NCI-H774 (cell line): ENCODE measurements at places on chromosomes 12 and 14.
A peak's percentile ranks its signal among the peaks of the same experiment; 100 is the strongest.

- DNase-seq: no peak
Measured at GRCh38 chr14:91835197-91835919, 32.0 kb downstream of the TC2N start.

- DNase-seq: no peak
Measured at GRCh38 chr14:30204431-30204980, 276.9 kb upstream of the PRKD1 start.

- DNase-seq: no peak
Measured at GRCh38 chr14:53534841-53535240, 381.7 kb upstream of the DDHD1 start.

DNA sequence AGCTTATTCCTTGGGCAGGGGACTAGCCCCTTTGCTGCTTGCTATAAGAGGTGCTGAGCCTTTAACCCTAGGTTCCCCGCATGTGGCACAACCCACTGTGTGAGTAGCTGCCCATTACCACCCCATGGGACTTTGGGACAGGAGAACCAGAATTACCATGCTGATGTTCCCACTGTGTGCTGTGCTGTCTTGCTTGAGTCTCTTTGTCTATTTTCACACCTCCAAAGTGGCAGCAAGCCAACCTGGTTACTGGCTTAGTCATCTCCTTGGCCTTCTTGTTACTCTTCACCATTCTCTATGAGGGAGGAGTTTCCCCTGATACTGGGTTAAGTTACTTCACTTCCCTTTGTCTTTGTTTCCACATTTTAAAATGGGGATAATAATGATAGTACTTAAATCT is 73.4 kb upstream of the ETV6 start:
- DNase-seq: no peak

- no peak for DNase-seq
Measured at GRCh38 chr14:82490397-82490796, 956.7 kb upstream of the SEL1L start.

- no peak for DNase-seq
Measured at GRCh38 chr12:124694846-124695497, 127.6 kb upstream of the NCOR2 start.

GRCh38 chr14:21711360-21711961 is 37.8 kb upstream of the OR4E1 start:
- no peak for DNase-seq

DNA sequence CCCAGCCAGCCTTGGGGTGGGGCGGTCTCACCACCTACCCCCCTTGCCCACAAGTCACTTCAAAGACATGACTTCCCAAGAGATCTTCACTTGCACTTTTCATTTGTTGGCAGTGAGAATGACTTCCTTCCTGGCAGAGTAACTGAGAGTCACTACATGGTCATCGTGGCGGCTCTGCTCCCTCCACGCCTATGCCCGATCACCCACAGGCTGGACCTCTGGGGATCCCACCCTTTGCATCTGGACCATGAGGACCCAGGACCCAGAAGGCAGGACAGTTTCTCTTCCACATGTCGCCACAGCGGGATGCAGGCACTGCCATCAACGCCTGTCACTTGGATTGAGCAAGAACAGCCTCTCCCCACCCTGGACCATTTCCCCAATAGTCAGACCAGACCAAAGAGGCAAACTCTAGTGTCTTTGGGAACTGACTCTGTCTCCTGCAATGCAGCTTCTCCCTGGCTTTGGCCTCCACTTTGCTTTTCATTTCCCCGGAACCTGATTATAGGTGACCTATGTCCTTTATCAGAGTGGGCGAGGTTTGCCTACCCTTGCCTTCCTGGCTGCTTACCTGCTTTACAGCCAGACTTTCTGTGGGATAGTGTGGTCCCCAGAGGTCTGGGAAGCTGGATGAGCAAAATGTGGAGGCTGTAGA is 3.6 kb downstream of the VDR start:
- DNase-seq: no peak

GRCh38 chr14:69720912-69721311 is 46.0 kb upstream of the SRSF5 start:
- DNase-seq: no peak

- DNase-seq: no peak
Measured at GRCh38 chr12:98698603-98699463, 53.7 kb downstream of the APAF1 start.

DNA sequence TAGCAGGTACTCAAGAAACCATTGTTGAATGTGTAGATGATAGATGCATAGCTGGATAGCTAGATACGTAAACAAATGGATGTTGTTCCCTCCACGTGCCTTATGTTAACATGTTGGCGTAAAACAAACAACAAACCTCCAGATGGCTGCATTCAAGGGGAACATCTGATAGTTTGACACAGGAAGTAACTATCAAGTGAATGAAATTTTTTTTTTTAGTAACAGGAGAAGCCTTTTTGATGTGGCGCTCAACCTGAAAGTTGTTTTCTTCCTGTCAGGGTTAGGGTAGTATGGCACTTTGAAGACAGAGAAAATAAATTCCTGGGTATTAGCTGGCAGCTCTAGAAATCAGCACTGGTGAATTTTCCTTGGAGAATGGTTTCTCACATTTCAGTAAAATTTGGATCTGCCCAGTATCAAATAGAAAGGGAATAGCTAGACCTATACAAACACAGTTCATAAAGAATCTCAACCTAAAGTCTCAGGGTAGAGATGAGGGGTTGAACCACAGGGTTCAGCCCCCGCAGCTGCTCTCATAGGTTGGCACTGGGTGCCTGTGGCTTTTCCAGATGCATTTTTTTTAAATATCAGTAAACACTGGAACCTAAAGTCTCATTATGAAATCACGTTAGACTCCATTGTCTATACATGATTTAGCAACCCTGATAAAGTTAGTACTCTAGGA is 18.8 kb upstream of the RAP1B start:
- DNase-seq: peak; percentile 9

- peak; percentile 21 for DNase-seq
Measured at GRCh38 chr12:113461666-113462065, 10.0 kb downstream of the LHX5 start.

DNA sequence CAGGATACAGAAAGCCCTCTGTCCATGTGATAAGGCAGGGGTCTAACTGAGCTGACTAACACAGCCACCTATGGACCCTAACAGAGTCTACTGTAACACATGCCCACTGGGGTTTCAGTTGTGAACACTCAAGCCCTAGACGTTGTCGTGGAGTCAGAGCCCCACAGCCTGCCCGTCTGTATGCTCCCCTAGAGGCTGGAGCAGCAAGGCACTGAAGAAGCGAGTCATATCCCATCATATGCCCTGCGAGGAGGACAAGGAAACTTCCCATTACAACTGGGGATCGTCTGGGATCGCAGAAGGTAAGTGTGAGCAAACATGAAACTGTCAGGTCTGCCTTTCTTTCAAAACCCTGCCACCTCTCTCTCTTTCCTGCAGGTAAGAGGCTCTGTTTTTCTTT is 138.1 kb downstream of the GPR65 start:
- no peak for DNase-seq

DNA sequence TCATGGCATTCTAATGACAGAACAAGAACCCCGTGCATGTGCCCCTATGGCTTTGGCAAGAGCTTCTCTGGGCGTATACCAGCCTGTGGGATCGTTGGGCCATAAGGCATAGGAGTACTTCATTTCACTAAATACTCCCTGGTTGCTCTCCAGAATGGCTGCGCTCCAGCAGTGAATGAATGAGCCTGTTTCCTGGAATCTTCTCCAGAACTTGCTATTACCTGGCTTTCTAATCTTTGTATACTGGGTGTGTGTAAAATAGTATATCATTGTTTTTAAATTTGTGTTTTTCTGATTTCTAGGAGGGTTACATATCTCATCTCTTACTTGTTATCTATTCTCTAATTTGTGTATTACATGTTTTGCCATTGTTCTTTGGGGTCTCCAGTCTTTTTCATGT is 28.6 kb upstream of the EMP1 start:
- no peak for DNase-seq

GRCh38 chr14:66377574-66377973 is 108.6 kb upstream of the CCDC196 start:
- DNase-seq: no peak

DNA sequence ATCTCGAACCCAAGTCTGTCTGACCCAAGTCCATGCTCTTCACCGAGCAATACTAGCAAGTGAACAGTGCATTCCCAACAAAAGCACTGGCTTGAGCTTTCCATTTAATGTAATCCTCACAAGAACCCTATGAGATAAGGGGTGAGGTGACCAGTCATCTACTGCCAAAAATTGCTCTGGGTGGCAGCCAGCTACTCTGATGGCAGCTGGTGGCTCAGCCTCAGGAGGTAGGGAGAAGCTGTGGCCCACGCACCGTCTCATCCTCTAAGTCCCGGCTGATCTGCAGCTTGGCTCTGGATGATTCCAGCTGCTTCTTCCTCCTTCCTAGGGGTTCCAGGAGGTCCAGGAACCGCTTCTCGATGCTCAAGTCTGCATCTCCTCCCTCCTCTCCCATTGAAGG is 75.2 kb downstream of the PLEKHG3 start:
- no peak for DNase-seq

GRCh38 chr14:34632411-34632978 is 2.5 kb upstream of the SNX6 start:
- DNase-seq: no peak

DNA sequence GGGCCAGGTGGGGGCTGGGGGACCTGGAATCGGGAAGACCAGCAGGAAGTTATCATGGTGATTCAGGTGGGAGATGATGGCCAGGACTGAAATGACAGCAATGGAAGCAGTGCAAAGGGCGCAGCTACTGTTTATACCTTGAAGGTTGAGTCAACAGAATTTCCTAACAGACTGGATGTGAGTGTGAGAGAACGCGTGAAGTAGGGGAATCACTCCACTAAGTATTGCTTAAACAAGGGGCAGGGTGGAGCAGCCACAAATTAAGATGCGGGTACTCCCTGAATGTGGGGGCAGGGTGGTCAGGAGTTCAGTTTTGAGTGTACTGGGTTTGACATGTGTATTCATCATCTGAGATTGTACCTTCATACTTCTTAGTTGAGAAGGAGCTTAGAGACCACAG is 45.1 kb downstream of the MYF5 start:
- DNase-seq: no peak

GRCh38 chr12:48980953-48981756 is 3.0 kb downstream of the WNT1 start:
- no peak for DNase-seq

DNA sequence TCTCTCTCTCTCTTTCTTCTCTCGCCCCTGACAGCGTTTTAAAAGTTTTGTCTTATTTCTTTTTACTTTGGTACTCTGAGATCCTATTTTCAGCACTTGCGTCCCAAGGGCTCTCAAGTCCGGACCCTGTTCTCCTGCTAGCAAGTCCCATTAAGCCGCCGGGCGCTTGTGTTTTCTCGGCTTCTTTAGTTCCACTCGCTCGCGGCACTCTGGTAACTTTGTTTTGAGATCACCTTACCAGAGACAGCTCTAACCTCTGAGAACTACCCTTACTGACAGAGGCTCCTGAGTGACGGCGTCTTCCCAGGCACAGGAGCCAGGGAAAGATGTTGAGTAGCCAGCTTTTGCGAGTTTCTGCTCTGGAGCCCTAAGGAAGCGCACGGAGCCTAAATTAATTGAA is 2.7 kb upstream of the MYF5 start:
- DNase-seq: no peak

GRCh38 chr14:90521084-90521929 is 124.5 kb downstream of the CALM1 start:
- no peak for DNase-seq

GRCh38 chr12:63912651-63913050 is 68.2 kb downstream of the SRGAP1 start:
- DNase-seq: no peak

DNA sequence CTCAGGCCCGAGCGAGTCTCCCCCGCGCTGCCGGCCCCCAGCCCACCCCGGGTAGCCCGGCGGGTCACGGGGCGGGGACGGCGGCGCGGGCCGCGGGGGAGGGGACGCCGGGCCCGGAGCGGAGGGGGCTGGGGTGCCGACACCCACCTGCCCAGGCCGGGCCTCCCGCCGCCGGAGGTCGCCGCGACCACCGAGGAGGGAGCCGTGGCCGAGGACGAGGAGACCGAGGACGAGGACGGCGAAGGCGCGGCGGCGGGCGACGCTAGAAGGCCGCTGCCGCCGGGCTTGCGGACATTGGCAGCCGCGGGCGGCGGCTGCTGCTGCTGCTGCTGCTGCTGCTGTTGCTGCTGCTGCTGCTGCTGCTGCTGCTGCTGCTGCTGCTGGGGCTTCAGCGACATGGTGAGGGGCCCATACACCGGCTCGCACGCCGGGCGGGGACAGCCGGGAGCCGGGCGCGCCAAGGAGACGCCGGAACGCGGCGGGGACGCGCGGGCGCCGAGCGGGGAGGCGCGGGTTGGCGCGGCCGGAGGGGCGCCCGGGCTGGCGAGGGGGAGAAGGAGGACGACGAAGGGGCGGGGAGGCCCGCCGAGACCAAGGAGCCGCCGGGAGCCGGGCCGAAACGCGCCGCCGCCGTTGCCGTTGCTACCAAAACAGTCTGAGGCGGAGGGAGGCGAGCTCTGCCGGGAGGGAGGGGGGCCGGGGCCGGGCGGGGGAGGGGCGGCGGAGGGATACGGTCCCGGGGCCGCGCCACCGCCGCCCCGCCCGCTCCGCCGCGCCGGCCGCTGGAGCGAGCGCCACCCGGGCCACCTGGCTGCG is at the start of gene ATXN2:
Gene ATXN2, minus strand, starts transcription at position 679 of the 816 bp plus-strand sequence. Its CDS starts 281 bp downstream, at position 398.
- peak; percentile 79 for DNase-seq

- DNase-seq: peak; percentile 90
Measured at GRCh38 chr12:52203079-52203921, 11.5 kb upstream of the KRT80 start.

DNA sequence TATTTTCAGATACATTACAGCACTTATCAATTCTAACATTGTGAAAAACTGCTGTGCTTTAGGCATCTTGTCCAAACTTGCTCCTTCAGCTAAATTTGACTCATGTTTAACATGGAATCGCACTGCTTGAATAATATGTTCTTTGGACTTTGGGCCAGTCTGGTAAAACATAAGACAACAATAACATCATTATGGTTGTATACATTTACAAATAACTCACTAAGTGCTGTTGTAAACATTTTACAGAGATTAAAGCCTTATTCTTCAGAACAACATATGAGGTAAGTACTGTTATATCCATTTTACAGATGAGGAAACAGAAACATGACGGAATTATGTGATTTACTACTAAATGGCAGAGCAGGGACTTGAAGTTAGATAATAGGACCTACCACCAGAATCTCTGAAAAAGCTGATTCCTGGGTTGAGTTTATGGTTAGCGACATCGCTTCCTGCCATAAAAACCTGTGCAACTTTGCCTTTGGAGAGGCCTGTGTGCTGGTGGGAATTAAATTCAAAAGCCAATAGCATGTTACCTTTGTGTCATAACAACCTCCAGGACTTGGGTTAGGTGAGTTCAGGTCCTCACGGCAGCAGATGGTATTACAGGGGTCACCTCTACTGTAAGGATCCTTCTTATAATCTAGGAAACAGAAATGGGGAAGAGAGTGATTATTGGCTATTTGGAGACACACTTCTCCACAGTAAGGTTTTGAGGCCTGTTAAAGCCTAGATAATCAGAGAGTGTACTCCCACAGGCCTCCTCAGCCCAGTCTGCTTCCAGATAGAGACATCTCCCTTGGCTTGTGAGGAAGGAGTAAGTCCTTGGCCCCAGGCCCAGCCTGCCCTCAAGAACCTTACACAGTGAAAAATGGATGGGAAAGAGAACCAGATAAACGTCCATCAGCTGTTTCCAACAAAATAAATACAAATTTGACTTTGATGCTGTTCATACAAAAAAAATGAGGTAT is 61.8 kb downstream of the PLBD1 start:
- DNase-seq: no peak
